Kidney epithelial cell (primary cell): ENCODE measurements at places on chromosomes 6 and 20.

- DNase-seq, result no peak
Measured at GRCh38 chr6:5619249-5619648, 357.9 kb downstream of the FARS2 start.

GRCh38 chr6:140857739-140858380, 1274.9 kb upstream of the GJE1 start:
- peak; percentile 67 for DNase-seq

- no peak for DNase-seq
Measured at GRCh38 chr20:58339741-58340140, 30.2 kb downstream of the RAB22A start.

DNA sequence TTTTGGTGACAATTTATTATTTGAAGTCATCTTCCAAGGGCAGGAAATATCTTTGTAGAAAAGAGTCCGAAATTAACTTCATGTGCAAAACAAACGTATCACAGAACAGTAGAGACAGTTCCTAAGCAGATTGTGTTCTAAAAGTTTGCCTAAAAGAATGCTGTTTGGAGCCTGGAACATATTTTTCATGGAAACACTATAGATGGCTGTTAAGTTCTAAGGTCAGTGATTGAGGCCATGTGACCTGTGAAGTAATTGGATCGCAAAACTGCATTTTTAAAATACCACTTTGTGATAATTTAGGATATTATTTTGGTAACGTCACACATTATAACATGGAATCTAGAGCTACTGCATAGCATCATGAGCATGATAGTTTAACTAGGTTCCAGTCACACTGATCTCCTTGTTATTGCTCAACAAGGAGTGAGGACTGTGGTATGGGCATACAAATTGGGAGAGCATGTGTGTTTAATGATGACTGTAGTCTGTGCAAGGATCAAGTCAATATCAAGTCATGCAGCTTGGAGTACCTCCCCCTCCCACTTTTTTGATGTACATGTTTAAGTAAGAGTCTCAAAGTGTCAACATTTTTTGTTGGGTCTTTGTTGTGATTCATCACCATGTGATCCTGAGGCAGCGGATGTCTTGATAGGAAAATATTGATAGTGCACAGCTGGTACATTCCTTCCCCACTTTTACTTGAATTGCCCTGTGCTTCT, 609.3 kb upstream of the CITED2 start:
- DNase-seq, result no peak

GRCh38 chr6:127971945-127972391, 71.1 kb upstream of the THEMIS start:
- DNase-seq, result peak; percentile 66

DNA sequence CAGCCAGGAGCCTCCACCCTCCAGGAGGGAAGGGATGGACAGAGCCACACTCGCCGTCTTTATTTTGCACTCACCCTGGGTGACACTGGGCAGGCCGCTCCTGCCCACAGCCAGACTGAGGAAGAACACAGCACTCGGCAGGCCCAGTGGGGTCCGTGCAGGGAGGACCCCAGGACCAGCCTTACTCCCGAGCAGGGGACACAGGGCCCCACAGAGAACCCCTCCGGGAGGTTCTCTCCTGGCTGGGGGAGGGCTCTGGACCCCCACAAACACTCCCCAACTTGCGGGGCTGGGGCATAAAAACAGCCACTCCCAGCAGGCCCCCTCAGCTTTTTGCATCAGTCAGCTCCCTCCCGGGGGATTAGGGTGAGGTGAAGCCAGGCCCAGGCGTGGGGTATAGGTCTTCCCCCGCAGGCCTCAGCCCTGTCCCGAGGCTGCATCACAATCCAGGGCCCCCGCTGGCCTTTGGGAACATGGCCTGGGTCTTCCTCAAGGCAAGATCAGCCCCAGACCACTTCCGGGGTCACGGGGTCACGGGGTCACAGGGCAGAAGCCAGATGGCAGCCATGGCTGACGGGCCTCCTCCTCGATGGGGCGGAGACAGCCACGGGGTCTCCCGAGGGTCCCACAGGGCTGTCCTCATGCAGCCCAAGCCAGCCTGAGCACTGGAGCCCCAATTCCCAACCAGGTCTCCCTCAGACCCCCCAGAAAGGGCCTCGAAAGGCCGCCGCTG, 3.2 kb downstream of the TNFRSF6B start:
- DNase-seq, result no peak

DNA sequence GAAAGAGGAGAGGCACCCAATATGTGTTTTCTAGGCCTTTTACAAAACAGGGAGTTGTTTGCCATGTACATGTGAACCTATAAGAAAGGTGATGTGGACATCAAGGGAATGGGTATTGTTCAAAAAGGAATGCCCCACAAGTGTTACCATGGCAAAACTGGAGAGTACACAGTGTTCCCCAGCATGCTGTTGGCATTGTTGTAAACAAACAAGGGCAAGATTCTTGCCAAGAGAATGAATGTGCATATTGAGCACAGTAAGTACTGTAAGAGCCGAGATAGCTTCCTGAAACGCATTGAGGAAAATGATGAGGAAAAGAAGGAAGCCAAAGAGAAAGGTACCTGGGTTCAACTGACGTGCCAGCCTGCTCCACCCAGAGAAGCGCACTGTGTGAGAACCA, 13.1 kb downstream of the QRSL1 start:
- DNase-seq, result no peak

- DNase-seq, result no peak
Measured at GRCh38 chr20:41169791-41170351, 32.5 kb downstream of the PLCG1 start.

GRCh38 chr6:3235486-3235885, 8.0 kb upstream of the TUBB2B start:
- no peak for DNase-seq

DNA sequence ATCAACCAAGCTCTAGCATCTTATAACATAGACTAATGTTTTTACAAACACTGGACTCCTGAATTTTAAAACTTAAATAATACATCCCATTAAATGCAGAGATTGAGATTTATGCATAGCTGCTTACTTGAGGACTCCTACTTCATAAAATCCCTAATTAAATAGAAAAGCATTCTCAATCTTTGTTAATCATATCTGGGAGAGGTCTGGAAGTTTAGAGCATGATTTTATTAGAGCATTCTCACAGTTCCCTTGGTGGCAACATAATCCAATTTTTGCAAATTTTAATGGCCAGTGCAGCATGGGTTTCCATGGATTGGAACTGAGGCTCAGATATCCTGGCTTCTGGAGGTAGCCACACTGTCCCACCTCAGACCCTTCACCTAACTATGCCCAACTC, 19.5 kb downstream of the BTBD3 start:
- DNase-seq, result no peak

- no peak for DNase-seq
Measured at GRCh38 chr6:130525408-130525807, 159.6 kb downstream of the TMEM200A start.

DNA sequence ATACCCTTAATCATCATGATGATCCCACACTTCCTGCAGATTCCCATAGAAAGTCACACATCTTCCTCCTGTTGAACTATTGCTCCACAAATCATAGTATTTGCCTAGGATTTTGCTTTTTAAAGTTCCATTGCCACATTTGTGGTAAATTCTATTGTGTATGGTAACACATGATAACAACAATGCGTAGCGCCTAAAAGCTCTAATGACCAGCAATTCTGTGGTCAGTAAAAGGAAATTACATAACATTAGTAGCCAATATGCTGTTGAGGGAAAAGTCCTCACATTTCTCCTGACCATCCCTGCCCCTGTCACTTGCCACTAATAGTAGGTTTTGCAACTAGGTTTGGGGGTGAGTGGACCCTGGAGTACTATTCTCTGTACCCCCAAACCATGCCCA, 31.8 kb upstream of the PDE7B start:
- no peak for DNase-seq

DNA sequence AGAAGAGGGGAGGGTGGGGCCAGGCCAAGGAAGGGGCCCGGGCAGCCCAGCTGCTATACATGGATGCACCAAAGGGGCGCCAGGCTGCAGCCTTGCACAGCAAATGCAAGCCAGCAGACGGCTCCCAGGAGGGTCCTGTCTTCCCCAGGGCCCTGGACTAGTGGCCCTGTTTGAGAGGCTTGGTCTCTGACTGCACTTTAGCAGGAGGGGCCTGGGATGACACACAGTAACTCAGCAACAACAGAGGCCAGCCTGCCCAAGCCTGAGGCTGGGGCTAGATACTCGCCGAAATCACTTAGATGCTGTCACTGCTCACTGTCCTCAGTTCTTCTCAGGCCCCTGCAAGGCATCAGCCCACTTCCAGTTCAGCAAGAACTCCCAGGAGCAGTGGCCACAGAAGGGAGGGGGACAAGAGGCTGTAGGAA, 73.5 kb downstream of the TRAM2 start:
- DNase-seq, result no peak

DNA sequence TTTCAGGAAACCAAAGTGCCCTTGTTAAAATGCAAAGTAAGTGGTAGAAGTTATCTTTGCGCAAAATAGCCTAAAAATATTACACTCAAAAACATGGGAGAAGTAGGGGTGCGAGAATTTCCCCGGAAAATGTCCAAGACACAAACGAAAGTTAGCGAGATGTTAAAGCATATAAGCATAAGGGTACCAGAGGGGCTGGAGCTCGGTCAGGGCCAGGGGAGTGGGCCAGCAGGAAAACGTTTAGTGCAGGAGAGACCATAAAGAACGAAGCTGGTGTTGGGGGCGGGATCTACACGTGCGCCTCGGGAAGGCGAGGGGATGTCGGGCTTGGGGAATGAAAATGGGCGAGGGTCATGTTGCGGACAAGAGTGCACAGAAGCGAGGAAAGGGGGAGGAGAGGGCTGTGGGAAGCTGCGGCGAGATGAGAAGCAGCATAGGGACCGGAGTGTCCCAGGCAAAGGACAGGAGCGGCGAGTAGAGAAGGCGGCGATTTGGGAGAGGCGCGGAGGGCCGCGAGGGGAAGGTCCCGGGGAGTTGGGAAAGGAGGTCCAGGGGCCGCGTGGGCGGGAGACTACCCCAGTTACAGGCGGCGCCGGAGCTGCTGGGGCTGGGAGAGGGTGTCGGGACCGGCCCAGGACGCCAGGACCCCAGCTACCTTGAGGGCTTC, 600 bp downstream of the XPO5 start:
- no peak for DNase-seq

DNA sequence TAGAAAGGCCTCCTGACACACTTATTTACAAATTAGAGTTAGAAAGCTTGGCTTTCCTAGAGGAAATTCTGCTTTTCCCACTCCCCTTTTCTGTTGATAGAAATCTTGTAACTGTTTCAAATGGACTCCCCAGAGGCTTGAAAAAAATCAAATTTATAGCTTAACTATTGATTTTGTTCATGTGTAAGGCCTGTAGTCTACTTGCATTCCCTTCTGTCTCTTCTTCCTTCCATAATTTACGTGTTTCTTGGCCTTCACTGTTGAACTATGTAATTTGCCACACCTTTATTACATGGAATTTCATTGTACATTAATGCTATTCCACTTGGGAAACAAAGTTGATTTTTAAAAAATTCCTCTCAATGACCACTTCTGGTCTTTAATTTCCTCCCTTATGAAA, 81.4 kb downstream of the LAMP5 start:
- no peak for DNase-seq

GRCh38 chr20:5843054-5843592, 92.9 kb downstream of the SHLD1 start:
- no peak for DNase-seq

GRCh38 chr6:36839749-36840431, 646 bp upstream of the CPNE5 start:
- no peak for DNase-seq

DNA sequence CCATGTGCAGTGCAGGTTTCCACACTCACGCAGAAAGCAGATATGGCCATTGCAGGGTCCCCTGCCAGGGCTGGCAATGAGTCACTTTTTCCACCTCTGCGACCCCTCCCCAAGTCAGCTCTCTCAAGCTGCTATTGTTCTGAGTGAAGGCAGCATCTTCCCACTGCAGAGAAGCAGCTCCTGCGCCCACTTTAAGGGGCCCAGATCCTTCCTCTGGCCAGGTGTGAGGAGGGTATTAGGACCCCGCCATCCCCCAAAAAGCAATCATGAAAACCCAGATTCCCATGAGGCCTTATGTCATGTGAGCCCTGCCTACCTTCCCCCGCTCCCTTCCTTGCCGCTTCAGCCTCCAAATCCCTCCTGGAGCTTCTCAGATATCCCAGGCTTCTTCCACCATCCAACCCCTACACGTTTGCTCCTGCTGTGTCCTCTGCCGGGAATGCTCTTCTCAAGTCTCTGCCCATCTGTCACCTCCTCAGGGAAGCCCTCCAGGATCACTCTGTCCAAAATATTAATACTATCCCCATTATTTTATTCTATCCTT, 220.3 kb downstream of the NFATC2 start:
- DNase-seq, result no peak

DNA sequence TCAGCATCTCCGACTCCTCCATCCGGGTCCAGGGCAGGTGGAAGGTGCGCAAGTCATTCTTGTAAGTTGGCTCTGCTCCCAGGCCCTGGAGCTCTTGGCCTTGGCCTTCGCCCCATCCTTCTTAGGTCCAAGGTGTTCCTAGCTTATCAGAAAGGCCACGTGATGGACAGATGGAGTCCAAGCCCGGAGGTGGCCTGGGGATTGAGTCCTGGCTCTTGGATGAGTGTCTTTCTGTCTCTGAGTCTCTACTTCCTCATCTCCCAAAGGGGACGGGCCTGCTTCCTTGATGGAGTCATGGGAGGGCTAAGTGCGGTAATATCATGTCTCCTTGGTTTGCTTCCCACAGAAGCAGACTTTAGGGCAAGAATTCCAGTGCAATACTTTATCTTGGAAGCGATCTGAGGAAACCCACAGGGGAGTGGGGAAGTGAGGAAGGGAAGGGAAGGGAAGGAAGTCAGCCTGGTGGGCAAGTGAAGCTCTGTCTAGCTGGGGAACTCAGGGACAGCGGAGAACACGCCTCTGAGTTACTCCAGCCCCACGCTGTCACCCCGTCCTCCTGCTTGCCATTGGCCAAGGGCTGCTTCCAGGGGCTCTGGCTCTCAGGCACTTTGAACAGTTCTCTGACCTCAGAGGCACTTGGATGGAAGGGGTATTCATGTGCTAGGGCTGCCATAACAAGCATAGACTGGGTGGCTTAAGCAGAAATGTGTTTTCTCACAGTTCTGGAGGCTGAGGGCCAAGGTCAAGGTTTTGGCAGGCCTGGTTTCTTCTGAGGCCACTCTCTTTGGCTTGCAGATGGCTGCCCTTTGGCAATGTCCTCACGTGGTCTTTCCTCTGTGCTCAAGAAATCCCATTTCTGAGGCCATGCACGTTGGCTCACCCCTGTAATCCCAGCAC, 4.8 kb downstream of the LBP start:
- no peak for DNase-seq

GRCh38 chr6:60952500-60952899, 1333.5 kb downstream of the KHDRBS2 start:
- DNase-seq, result no peak
